ENCODE measurements at places on chromosomes 11 and 22.

GRCh38 chr11:122365610-122366360, 249.8 kb upstream of the BLID start:
- no peak for DNase-seq

- peak; percentile 45 for DNase-seq
Observed at GRCh38 chr22:29219881-29220670, 14.4 kb downstream of the EMID1 start.

DNA sequence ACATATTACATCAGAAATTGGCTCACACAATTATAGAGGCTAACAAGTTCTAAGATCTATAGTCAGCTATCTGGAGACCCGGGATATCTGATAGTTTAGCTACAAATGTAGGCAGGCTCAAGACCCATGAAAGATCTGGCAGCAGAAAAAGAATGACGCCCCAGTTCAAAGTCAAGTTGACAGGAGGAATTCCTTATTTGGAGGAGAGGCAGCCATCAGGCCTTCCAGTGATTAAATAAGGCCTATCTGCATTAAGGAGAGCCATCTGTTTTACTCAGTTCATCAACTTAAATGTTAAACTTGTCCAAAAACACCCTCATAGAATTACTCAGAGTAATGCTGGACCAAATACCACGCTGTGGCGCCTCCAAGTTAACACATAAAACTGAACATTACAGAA, 1402.6 kb downstream of the FAM181B start:
- no peak for DNase-seq

DNA sequence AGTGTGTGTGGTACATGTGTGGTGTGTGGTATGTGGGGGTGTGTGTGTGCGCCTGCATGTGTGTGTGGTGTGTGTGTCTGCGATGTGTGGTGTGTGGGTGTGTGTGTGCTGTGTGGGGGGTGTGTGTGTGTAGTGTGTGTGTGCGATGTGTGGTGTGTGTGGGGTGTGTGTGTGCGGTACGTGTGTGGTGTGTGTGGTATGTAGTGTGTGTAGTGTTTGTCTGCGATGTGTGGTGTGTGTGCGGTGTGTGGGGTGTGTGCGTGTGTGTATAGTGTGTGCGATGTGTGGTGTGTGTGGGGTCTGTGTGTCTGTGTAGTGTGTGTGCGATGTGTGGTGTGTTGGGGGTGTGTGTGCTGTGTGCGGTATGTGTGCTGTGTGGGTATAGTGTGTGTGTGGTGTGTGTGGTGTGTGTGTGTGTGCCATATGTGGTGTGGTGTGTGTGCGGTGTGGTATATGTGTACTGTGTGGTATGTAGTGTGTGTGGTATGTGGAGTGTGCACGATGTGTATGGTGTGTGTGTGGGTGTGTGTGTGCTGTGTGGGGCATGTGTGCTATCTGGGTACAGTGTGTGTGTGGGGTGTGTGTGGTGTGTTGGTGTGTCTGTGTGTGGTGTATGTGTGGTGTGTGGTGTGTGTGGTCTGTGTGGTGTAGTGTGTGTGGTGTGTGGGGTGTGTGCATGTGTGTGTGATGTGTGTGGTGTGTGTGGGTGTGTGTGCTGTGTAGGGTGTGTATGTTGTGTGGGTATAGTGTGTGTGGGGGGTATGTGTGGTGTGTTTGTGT, 5.7 kb upstream of the PPP6R2 start:
- no peak for DNase-seq

Data from ELF-1 (cell line).